ENCODE measurements at places on chromosomes 4 and X.

DNA sequence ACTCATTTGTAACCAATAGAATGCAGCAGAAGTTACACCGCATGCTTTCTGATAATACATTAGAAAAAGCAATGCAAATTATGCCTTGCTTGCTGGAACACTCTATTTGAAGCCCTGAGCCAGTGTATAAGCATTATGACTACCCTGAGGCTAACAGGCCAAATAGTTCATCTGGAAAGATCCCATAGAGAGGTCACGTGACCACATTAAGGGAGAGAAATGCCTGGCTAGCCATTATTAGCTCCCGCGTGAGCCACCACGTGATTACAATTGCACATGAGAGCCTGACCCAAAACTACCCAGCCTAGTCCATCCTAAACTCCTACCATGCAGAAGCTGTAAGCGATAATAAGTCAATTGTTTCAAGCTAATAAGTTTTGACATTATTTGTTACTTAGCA is 472.9 kb upstream of the GALNTL6 start:
- no peak for DNase-seq

DNA sequence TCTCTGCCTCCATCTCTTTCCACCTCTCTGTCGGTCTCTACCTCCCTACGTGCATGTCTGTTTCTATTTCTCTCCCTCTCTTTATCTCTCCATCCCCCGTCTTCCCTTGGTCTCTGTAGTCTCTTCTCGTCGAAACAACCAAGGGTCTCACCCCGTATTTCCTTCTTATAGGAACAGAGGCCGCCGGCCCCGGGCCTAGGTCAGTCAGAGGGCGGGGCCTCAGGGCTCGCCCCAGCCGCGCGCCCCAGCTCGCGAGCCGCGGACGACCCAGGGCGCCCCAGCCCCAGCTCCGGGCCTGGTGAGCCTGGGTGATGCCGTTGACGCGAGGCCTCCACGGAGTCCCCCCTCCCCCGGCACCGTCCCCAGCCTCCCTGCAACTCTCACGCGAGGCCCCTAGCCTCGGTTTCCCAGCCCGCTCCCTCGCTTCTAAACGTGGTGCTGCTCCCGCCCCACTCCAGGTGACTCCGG is 6.6 kb downstream of the TIMM17B start:
- no peak for DNase-seq

- no peak for DNase-seq
Measured at GRCh38 chrX:125293850-125294780, 25.6 kb upstream of the TEX13C start.

DNA sequence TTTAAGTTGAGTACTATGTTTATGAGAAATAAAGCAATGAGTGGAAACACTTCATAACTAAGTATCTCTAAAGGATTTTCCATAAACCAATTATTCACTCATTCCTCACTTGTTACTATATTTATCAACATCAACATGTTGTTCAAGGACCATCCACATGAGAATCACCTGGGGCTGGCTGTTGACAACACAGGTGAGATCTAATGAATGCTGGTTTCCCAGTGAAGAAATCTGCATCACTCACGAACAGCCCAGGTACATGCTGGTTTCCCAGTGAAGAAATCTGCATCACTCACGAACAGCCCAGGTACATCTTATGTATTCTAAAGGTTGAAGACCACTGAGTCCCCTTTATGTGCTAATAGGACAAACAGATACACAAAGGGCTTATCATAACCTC is 32.5 kb downstream of the TSPAN5 start:
- DNase-seq = no peak

DNA sequence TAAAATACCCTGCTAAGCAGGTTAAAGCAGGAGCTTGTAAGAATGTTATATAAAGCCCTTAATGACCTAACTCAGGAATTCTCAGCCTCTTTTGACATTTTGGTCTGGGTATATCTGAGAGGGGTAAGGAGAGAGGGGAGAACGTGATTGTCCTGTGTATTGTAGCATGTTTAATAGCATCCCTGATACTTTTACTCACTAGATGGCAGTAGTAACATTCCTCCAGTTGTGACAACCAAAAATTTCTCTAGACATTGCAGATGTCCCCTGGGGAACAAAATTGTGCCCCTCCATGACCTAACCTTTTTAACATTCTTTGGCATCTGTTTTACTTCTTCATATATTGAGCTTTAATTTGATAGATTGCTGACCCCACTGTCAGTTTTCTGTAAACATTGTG is 17.9 kb downstream of the SMARCA5 start:
- DNase-seq = no peak

GRCh38 chr4:6767748-6768538 is 14.6 kb upstream of the KIAA0232 start:
- DNase-seq = no peak

GRCh38 chr4:38785041-38785790 is 2.4 kb upstream of the TLR10 start:
- DNase-seq = no peak

GRCh38 chr4:48853604-48854394 is 22.9 kb downstream of the OCIAD1 start:
- no peak for DNase-seq

GRCh38 chr4:128161138-128161537 is 100.0 kb downstream of the LARP1B start:
- DNase-seq = no peak

All from stimulated activated CD8-positive, alpha-beta memory T cell treated with anti-CD3 and anti-CD28 coated beads, Interleukin-4, amount 100 ng/mL, for 1 hour (primary cell).